ENCODE measurements at places on chromosomes 12 and 14.

GRCh38 chr12:106195621-106196027 is 52.2 kb downstream of the CKAP4 start:
- no peak for DNase-seq

- DNase-seq = no peak
These were observed 371 bp downstream of the CHD8 start for GRCh38 chr14:21455592-21455911.

GRCh38 chr14:95818581-95818980 is 58.1 kb upstream of the TUNAR start:
- DNase-seq = no peak

DNA sequence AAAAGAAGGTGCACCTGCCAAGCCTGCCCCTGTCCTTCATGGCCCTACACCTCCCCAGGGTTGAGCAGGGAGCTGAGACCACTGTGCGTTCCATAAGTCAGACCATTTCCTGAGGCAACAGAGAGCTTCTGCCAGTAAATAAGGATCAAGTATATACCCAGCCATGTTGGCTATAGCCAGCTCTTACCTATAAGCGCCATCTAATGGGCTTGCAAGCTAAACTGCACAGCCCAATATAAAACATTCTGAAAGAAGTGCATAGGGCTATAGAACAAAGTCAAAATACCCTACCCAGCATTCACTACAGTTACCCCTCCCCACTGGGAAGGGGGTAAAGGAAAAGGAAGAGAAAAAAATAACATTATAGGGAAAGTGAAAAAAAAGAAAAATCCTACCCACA is 59.3 kb upstream of the SCAF11 start:
- DNase-seq = no peak

- peak; percentile 97 for DNase-seq
These were observed 28.2 kb downstream of the KIAA0586 start for GRCh38 chr14:58455593-58456265.

DNA sequence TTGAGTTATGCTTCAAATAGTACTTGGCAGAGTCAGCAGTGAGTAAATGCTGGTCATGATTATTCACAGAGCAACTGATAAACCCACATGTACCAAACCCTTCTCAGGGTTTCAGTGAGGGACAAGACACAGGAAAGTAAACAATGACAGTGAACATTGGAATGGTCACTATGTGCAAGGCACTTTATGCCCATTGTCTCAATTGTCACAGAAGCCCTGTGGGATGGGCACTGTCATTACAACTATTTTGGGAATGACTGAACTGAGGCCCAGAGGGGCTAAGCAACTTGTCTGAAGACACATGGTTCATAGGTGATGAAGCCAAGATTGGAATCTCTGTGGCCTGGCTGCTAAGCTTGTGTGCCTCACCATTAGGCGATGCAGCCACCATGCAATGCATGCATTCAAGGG is 238.5 kb downstream of the RBM19 start:
- DNase-seq = no peak

Measured in foreskin melanocyte (primary cell).